ENCODE measurements at places on chromosomes 7 and 10.

DNA sequence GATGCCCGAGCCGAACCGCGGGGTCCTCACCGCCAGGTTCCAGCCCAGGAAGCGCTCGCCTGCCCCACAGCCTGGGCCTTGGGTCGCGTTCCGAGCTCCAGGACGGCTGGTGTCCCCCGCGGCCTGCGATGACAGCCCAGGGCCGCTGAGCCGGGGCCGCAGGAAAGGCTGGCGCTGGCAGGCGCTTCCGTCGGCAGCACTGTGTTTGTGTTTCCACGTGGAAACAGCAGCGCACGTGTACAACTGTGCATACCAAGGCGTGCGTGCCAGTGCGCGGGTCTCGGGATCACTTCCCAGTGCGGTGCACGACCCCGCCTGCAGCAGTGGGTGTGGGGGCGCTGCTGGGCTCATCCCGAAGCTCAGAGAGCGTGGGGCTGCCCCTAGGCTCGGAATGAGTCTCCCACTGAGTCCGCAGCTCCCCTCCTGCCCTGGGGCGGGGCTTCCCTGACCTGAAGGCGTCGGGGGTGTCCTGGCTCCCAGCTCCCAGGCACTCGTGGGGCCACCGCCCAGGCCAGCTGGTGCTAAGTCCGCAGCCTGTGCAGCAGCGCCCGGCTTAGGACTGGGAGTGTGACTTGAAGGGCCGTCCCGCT is 17.2 kb downstream of the AP5Z1 start:
- DNase-seq, result no peak

- DNase-seq, result no peak
These were observed 5.5 kb upstream of the LAMB4 start for GRCh38 chr7:108135446-108136190.

GRCh38 chr10:15295537-15296325 is 75.4 kb downstream of the FAM171A1 start:
- DNase-seq, result no peak

GRCh38 chr10:131169146-131169545 is 142.4 kb downstream of the TCERG1L start:
- DNase-seq, result no peak

- no peak for DNase-seq
These were observed 61.9 kb upstream of the PDLIM1 start for GRCh38 chr10:95352684-95353083.

- DNase-seq, result no peak
These were observed 179.1 kb downstream of the PRKCQ start for GRCh38 chr10:6400821-6401465.

GRCh38 chr7:55524558-55525310 is 47.6 kb downstream of the VOPP1 start:
- no peak for DNase-seq

GRCh38 chr7:30330134-30331111 is 46.0 kb downstream of the ZNRF2 start:
- DNase-seq, result no peak

DNA sequence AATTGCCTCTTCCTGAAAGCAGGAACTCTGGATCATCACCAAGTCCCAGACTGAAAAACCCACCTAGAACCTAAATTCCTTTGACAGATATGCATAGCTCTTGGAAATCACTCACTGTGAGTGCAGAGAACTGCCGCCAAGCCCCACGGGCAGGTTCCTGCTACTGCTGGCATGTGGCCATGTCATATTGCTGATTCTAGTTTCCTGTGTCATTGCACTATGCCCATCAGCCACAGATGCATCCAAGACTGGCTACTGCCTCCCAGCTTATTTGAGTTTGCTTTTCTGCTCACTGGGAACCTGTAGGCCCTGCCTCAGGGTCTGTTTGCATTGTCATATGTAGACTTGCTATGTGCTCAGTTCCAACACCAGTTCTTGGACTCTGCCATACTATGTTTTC is 786.0 kb downstream of the GRID1 start:
- DNase-seq, result peak; percentile 56

DNA sequence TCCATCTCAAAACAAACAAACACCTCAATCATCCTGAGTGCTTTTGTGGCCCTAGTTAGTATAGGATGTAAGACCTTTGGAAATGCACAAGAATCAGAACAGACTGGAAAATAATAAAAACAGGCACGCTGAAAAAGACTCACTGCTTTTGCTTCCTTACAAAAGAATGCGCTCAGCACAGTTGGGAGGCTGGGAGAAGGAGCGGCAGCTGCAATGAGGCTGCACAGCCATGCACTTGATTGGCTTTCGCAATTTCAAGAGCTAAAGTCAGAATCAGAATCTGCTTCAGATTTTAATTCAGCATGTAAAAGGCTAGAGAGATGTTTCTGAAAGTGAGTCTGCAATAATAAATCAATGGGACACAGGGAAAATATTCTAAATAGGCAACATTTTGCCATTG is 97.2 kb downstream of the FRMD4A start:
- no peak for DNase-seq

DNA sequence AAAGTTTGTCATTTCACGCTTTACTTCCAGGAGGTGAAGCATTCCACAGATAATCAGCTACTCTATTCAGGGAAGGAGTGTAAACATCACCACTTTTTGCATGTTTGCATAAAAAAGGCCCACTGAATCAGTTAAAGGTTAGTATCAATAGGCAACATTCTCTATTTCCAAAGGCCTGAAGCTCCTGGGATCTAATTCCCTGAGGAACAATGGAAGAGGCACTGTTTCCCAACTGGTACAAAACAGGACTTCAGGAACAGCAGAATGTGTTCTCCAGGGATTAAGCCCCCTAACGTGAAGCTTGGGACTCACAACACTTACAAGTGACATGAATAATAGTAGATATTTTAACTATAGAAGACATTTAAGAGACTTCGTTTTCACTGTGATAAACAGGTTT is 6.1 kb downstream of the LRRN3 start:
- no peak for DNase-seq

GRCh38 chr10:13820964-13821337 is 234.2 kb downstream of the PRPF18 start:
- no peak for DNase-seq

DNA sequence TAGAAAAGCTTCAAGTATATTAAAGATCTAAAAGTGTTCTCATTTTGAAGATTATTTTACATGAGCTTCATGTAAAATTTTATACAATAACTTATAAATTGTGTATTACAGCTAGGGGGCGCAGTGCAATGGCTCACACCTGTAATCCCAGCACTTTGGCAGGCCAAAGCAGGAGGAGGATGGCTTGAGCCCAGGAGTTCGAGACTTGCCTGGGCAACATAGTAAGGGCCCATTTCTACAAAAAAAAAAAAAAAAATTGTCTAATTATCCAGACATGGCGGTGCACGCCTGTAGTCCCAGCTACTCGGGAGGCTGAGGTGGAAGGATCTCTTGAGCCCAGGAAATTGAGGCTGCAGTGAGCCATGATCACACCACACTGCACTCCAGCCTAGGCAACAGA is 16.6 kb downstream of the ACBD5 start:
- no peak for DNase-seq

DNA sequence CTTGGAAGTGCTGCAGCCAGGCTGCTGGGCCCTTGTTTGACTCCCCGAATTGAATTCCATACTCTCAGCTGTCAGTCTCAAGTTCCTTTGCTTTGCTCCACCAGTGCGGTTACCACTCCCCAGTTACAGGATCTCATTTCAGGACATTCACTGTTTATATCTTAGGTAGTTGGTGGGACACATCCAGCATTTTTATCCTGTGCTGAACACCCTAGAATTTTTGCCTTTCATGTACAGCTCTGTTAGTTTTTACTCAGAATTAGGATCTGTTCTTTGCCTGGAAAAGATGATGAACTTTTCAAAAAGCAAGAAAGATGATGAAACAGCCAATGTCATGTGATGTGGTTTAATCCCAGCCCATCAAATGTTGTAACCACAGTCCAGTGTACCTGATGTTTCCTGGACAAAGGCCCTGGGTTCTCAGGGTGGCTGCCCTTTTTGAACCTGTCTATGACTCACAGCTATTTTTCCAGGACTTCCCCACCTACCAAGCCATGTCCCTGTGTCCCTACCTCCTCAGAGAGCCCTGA is 149.7 kb downstream of the NOC3L start:
- DNase-seq, result peak; percentile 69

- no peak for DNase-seq
These were observed 424.6 kb downstream of the PAXIP1 start for GRCh38 chr7:154578336-154578735.

GRCh38 chr7:157007470-157008066 is 2.9 kb downstream of the MNX1 start:
- no peak for DNase-seq

DNA sequence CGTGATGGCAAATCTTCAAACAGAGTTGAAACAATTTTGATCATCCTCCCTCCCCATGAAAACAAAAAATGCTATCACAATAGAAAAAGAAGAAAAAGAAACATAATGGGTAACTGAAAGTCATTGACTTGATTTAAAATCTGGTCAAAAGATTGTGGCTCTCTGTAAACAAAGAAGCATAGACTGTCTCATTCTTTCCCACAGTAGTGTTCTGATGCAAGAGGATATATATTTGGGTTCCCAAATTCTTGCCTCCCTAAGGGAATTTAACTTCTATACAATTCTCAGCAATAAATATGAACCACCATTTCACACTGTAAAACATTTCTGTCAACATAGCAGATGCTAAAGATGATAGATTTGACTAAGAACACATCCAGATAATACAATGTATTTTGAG is 32.8 kb upstream of the MEOX2 start:
- no peak for DNase-seq

DNA sequence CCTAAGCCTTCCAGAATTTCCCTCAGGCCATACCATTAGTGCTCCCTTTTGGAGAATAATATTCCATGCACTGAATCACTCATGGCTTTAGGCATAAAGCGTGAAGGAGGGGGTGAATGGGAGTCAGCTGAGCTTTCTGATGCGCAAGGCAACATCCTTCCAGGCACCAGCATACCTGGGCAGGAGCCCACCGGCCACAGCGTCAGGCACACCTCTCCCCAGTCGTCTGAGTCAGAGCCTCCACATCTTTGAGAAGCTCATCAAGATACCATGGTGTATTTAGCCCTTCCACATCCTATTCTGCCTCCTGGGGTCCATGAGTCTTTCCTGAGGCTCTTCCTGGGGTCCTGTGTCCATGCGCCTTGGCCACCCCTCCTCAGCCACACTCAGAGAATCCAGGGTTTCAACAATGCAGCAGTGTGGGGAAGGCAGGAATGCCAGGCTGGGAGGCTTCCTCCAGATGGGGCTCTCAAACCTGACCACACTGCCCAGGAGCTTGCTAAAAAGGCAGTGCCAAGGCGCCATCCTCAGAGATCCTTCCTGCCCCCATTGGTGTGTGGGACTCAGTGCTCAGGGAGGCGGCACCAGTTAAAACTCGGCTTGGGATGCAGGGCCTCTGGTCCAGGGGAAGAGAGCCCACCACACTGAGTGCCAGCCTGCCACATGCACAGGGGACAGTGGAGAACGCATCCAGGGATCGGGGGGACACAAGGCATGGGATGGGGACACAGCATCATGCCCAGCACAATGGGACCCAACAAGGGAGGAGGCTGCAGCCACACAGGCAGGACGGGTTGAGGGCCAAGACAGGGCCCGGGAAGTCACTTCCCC is 31.6 kb downstream of the RASGEF1A start:
- peak; percentile 34 for DNase-seq

DNA sequence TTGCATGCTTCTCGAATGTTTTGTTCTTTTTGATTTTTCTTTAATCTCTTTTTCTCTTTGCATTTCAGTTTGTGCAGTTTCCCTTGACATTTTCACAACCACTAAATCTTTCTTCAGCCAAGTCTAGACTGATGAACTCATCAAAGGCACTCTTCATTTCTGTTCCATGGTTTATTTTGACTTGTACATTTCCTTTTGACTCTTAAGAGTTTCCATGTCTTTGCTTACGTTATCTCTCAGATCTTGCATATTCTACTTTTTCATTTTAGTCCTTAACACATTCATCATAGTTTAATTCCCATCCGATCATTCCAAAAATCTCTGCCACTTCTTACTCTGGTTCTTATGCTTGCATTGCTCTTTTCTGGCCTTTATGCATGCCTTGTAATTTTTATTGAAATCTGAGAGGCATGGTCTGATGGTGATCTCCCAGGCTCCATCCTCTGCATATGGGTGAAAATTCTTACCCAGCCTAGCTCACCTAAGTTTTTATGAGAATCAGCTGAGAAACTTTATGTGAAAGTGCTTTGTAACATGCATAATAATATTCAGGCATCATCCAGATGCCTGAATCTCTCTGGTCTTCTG is 202.8 kb upstream of the IGFBP3 start:
- no peak for DNase-seq

DNA sequence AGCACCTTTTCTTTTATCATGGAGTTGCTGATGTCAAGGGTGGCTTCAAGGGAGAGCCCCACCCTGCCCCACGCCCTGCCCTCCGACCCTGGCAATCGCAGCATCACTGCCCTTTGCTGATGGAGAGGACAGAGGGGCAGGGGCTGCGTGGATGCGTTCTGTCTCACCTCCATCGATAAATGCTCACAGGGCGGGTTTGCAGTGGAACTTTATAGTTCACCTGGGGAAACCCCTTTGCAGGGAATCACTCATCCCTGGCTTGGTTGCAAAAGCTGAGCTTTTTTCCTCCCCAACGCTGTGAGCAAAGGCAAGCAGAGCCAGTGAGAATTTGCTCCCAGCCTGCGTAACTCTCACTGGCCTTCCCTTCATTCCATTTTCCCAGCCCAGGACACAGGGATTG is 176.8 kb downstream of the WDR37 start:
- no peak for DNase-seq

DNA sequence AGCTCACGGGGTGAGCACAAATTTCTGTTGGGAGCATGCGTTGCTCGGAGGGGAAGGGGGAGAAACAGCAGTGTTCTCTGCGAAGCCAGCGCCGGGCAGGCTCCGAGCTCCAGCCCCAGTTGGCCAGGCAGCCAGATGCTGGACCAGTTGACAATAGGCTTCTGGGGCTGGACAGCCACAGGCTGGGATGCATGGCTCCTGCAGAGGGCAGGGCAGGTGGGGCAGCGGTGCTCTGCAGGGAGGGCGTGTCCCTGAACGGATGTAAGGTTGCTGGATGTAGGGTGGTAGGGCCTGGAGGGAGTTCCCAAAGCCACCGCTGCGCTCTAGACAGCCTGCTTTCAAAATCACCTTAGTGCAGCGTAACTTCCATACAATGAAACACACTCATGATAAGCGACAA is 574.9 kb downstream of the GLRX3 start:
- no peak for DNase-seq

GRCh38 chr7:79217468-79217867 is 236.0 kb downstream of the MAGI2 start:
- no peak for DNase-seq

DNA sequence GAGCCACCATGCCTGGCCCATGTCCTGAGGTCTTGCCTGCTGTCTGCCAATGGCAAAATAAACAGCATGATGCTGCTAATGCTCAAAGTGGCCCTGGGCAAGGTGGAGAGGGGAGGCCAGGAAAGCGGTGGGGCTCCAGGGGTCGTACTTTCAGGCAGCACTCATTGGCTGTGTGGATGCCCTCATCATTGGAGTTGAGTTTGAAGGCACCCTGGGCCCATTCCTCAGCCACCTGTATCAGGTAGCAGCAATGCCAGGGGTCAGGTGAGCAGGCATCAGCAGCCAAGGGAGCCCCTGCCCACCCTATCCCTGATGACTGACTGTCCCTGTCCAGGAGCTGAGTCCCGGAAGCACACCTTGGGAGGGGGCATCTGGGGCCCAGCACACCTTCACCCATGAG is 902.5 kb upstream of the ZNF722 start:
- no peak for DNase-seq

GRCh38 chr7:71696511-71696910 is 564.6 kb downstream of the GALNT17 start:
- no peak for DNase-seq

- no peak for DNase-seq
These were observed 84.5 kb downstream of the ATXN7L1 start for GRCh38 chr7:105791926-105792325.
